ENCODE measurements at places on chromosomes 1 and 21.
A peak's percentile ranks its signal among the peaks of the same experiment; 100 is the strongest.

DNA sequence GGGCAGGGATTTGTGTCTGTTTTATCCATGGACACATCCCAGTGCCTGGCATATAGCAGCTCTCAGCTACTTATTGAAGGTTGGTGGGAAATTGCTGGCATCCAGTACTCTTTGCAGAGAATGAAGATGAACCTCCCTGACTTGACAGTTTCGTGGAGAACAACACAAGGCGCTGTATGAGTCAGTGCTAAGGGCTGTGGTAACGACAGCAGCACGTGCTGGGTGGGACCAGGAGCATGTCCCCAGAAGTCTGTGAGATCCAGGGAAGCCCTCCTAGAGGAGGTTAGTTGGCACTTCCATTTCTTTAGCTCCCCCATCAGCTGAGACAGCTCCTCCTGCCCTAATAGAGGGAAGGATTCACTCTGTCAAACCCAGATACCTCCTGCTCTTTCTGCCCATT is 25.9 kb upstream of the IL19 start:
- no peak for DNase-seq

GRCh38 chr21:35138665-35139381 is 89.7 kb upstream of the RUNX1 start:
- DNase-seq, result peak; percentile 53

DNA sequence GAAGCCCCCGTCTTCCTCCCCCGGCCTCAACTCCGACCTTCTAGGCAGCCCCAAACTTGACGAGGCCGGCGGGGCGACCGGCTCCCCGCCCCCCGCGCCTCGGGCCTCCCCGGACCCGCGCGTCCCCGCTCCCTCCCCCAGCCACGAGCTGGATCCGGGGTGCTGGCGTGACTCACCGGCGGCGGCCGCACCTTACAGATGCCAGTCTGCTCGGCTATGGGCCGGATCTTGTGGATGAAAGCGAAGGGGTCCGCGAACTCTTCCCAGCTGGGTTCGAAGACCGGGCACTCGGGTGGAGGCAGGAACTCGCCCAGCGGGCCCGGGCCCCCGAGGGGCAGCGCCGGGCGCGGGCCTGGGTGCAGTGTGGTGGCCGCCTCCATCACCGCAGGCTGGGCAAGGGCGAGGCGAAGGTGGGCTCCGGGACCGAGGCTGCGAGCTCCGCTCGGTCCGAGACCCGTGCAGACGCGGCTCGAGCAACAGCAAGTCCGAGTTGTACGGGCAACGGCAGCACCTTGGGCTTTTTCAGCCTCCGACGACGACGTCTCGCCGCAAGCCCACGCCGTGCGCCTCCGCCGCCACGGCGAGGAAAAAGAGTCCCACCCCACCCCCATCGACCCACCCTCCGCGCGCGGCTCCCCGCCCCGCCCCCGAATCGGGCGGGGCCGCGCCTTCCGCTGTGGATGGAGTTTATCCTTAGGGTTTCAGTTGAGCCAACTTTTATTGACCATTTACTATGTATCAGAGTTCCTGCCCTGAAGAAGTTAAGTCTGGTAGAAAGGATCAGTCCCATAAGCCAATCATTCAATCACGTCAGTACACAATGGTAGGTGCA is at the start of gene KDM5B:
TSS of gene KDM5B (minus strand) at position 496 of the 832 bp plus-strand sequence. CDS start at position 380, 116 bp downstream.
- DNase-seq, result peak; percentile 62

GRCh38 chr1:235649368-235650163 is at the start of gene GNG4:
TSS of gene GNG4 (minus strand) at chr1:235649784. CDS start at chr1:235583838, 65,946 bp downstream.
- DNase-seq, result no peak

GRCh38 chr1:166858726-166859419 is 17.2 kb downstream of the TADA1 start:
- no peak for DNase-seq

DNA sequence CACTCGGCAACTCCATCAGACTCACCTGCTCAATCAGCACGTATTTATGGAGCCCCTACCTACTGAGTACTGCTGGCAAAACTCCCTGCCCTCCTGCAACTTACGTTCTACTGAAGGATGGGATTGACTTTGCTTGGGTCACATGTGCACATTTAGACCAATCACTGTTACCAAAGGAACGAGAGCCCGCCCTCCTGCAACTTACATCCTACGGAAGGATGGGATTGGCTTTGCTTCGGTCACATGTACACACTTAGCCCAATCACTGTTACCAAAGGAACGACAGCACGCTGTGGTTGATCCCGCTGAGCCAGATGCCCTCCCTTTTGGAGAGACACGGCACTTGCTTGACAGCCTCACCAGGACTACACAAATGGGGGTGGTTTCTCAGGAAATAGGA is 46.0 kb downstream of the UBIAD1 start:
- DNase-seq, result no peak

- DNase-seq, result no peak
Observed at GRCh38 chr1:3244927-3245315, 175.9 kb downstream of the PRDM16 start.

DNA sequence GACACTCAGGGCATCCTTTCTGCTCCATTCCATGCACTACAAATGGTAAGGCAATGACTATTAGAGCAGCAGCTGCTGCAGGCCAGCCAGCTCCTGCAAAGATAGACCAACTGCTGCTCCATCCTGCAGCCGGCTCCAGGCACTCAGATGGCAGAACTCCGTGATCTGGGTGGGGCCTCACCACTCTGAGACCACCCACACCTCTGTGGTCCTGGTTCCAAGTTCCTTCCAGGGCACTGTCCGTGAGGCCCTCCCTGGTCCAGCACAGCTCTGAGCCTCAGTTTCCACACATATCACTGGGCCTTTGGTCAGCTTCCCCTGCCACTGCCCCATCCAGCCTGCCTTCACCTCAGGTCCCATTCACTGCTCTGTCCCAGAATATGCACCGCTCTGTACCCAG is 114.7 kb downstream of the DMRTB1 start:
- DNase-seq, result no peak

- no peak for DNase-seq
Observed at GRCh38 chr1:48676376-48676775, 100.3 kb downstream of the BEND5 start.

DNA sequence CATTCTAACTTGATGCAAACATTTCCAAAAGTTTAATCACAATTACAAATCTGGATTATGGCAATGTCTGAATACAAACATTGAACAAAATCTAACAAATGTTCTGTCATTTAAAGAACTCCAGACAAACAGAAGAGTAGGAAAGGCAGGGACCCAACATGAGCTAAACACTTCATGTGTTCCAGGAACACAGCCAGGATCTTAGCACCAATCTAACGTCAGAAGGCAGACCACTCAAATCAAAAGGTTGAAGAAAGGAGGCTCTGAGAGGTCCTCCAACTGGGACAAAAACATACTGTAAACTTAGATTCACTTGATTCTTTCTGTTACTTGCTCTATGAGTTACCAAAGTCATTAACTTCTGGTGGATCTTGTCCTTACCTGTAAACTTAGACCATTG is 374.0 kb downstream of the NEGR1 start:
- DNase-seq, result no peak

Measured in stimulated activated CD8-positive, alpha-beta memory T cell treated with anti-CD3 and anti-CD28 coated beads, Interleukin-12 subunit alpha, Interleukin-12 subunit beta, amount 100 ng/mL, for 4 hours (primary cell).